ENCODE measurements at places on chromosomes 3 and 15. TPM values are rescaled to one million over a fixed set of nuclear protein-coding genes. Genes with fewer than 3 reads are reported as not detected.
A peak's percentile ranks its signal among the peaks of the same experiment; 100 is the strongest.

The CPA3 gene
- not detected for total RNA-seq

The TP63 gene
- 4.9 TPM for total RNA-seq

The DAPK2 gene
- total RNA-seq, result 19.2 TPM

The CLDN18 gene
- not detected for total RNA-seq

The GOLGA8J gene
- 0.22 TPM for total RNA-seq

The EPHB3 gene
- total RNA-seq, result 19.4 TPM

The CCR9 gene
- total RNA-seq, result not detected

DNA sequence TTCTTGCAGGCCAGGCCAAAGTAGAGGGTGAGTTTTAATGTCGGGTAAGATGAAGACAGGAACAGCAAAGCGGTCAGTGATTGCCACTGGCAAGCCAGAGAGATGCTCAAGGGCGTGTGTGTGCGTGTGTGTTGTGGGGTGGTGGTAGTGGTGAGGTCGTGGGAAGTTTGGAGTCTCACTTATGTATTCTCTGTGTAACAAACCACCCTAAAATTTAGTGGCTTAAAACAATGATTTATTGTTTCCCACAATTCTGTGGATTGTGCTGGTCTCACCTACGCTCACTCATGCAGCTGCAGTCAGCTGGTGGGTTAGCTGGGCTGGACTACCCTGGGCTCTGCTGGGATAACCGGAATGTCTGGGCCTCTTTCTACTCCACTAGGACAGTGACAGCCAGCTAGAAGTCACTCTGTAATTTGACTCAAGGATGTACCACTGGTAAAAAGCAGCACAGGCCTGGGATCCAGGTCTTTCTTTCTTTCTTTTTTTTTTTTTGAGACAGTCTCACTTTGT is 50.9 kb upstream of the BHLHE40 start:
- no peaks in the 10 kb centered on the region for H3K27me3 ChIP-seq
- no peaks in the 10 kb centered on the region for H3K4me1 ChIP-seq
- no peak overlapping the region for H3K4me3 ChIP-seq
- no peak overlapping the region for H3K27ac ChIP-seq

DNA sequence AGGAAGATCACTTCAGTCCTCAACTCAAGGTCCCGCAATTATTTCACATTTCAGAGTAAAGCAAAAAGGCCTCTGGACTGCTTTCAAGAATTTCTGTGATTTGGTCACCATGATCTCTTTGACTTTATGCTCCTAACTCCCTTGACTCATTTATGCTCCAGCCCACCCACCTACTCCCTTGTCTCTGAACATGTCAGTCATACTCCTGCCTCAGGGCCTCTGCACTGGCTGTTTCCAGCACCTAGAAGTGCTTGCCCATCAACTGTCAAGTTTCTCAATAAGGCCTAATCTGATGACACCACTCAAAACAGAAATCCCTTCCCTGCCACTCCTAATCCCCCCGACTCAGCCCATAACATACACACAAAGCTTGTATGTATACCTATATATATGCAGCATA is 36.1 kb upstream of the CSPG5 start:
- no peak for DNase-seq
- no peaks in the 10 kb centered on the region for H3K27me3 ChIP-seq
- peaks cover 30% of the 10 kb centered on the region for H3K4me1 ChIP-seq

- peaks cover 19% of the 10 kb centered on the region for H3K27me3 ChIP-seq
- no peak overlapping the region for H3K27ac ChIP-seq
- H3K36me3 ChIP-seq, result no peaks in the 10 kb centered on the region
Observed at GRCh38 chr15:28093752-28094535, 5.2 kb downstream of the OCA2 start.

- no peak for DNase-seq
- H3K4me3 ChIP-seq, result no peak overlapping the region
- no peaks in the 10 kb centered on the region for H3K4me1 ChIP-seq
- H3K27ac ChIP-seq, result no peak overlapping the region
- H3K27me3 ChIP-seq, result peaks cover 52% of the 10 kb centered on the region
Observed at GRCh38 chr15:101827257-101827656, 15.3 kb downstream of the OR4F15 start.

DNA sequence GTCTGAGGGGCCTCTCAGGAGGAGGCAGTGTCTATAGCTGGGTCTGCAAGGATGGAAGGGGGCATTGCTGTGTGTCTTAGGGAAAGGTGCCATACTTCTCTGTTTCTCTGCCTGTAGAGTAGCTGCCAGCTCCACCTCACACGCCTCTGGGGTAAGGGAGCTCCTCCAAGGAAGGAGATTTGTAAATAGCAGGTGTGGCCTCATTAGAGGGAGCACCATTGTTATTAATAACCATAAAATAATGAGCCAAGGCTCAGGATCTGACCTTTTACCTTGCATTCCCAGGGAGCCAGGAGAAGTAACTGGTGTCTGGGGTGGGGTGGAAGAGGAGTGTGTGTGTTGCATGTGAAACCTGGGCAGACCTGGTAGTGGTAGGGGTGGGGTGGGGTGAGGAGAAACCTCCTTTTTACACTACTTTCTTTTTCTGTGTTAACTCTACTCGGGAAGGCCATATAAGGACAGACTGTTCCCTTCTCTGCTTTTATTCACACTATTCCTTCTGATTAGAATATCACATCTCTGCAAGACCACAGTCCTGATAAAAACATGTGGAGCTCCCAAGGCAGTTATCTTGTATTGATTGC is 2.2 kb upstream of the C15orf39 start:
- no peak for DNase-seq
- H3K4me1 ChIP-seq, result peaks cover 23% of the 10 kb centered on the region
- no peaks in the 10 kb centered on the region for H3K27me3 ChIP-seq
- H3K27ac ChIP-seq, result no peak overlapping the region
- no peak overlapping the region for H3K4me3 ChIP-seq
- H3K36me3 ChIP-seq, result no peaks in the 10 kb centered on the region

DNA sequence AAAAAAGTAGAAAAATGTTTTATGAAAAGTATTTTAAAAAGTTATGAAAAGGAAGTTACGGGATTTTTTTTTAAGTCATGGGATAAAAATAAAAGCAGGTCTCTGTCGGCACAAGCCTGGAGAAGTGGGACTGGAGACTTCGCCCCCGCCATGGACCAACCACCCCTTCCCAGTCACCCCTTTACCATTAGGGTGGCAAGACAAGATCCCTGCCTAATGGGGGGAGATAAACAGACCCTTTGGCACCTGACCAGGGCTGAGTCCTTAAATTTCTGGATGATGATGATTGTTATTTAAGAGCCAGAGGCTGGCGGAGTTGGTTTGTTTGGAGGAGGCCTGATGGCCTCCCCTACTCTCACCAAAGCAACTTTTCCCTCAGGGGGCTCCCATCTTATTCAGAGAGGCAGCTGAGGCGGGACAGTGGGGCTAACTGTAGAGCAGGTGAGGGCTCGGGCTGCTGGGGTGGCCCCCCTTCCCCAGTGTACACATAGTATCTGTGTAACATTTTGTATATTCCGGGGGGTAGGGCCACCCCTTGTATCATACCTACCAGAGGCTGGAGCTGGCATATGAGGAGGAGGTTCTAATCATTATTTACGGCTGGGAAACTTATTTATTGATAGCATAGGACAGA is 74.0 kb downstream of the ADAMTS7 start:
- peaks cover 28% of the 10 kb centered on the region for H3K27me3 ChIP-seq
- H3K4me1 ChIP-seq, result no peaks in the 10 kb centered on the region
- no peak overlapping the region for H3K4me3 ChIP-seq
- no peak for DNase-seq
- H3K36me3 ChIP-seq, result no peaks in the 10 kb centered on the region

GRCh38 chr15:47756872-47757271 is 39.6 kb downstream of the SEMA6D start:
- H3K27ac ChIP-seq, result peak overlapping the region; percentile 14
- peak; percentile 92 for DNase-seq
- no peak overlapping the region for H3K4me3 ChIP-seq
- H3K36me3 ChIP-seq, result no peaks in the 10 kb centered on the region
- peaks cover 14% of the 10 kb centered on the region for H3K4me1 ChIP-seq
- no peaks in the 10 kb centered on the region for H3K27me3 ChIP-seq

- H3K4me1 ChIP-seq, result no peaks in the 10 kb centered on the region
- no peak overlapping the region for H3K4me3 ChIP-seq
- no peak for DNase-seq
- no peaks in the 10 kb centered on the region for H3K27me3 ChIP-seq
- no peaks in the 10 kb centered on the region for H3K36me3 ChIP-seq
Observed at GRCh38 chr3:16182183-16182582, 7.7 kb downstream of the GALNT15 start.

DNA sequence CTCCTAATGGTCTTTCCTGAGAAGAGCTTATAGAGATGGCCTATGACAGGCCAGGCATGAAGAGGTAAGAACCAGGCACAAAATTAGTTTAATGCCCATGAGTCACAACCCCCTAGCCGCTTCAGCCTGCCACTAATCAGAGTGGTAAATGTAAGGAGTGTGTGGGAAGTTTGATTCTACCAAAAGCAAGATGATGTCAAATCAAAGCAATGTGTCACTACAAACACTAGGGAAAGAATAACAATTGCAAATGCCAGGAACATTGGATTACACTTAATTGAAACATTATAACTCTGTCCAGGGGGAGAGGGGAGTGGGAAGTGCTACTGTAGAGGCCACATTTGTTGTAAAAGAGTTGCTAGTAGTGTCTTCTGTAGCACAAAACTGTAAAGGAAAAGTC is 596.6 kb upstream of the AGTR1 start:
- DNase-seq, result no peak
- no peak overlapping the region for H3K4me3 ChIP-seq
- no peaks in the 10 kb centered on the region for H3K27me3 ChIP-seq
- H3K36me3 ChIP-seq, result no peaks in the 10 kb centered on the region
- H3K27ac ChIP-seq, result no peak overlapping the region

- H3K27ac ChIP-seq, result peak overlapping the region; percentile 65
- H3K27me3 ChIP-seq, result no peaks in the 10 kb centered on the region
- H3K4me3 ChIP-seq, result no peak overlapping the region
- H3K36me3 ChIP-seq, result no peaks in the 10 kb centered on the region
- DNase-seq, result peak; percentile 98
- H3K4me1 ChIP-seq, result peaks cover 45% of the 10 kb centered on the region
Observed at GRCh38 chr3:111851511-111851954, 7.5 kb upstream of the PHLDB2 start.

DNA sequence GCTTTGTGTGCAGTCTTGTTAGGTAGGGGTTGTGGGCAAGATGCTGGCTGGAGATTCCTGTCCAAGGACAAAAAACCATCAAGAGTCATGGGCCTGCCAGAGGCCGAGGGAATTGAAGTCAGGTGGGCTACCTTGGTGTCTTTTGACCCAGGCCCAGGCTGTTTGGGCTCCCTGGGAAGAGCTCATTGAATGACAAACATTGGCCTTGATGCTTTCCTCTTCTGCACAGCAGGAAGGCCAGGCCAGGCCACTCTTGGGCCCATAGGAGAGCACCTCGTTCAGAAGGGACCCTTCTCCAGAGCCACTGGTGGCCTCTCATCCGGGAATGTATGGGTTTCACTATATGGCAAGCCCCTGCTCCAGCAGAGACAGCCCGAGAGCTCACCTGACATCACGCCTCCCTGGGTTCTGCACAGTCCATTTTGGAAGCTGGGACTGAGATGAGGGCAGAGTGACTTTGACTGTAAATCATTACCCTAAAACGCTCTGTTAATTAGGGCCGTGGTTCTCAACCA is 169.1 kb downstream of the NSMCE3 start:
- no peaks in the 10 kb centered on the region for H3K27me3 ChIP-seq
- H3K27ac ChIP-seq, result no peak overlapping the region
- H3K36me3 ChIP-seq, result no peaks in the 10 kb centered on the region

GRCh38 chr3:176447369-176447768 is 749.9 kb downstream of the TBL1XR1 start:
- DNase-seq, result no peak
- no peak overlapping the region for H3K4me3 ChIP-seq
- no peaks in the 10 kb centered on the region for H3K27me3 ChIP-seq

- H3K4me3 ChIP-seq, result no peak overlapping the region
- H3K27ac ChIP-seq, result no peak overlapping the region
- no peaks in the 10 kb centered on the region for H3K27me3 ChIP-seq
- H3K4me1 ChIP-seq, result no peaks in the 10 kb centered on the region
Observed at GRCh38 chr15:53539878-53540277, 219.6 kb downstream of the WDR72 start.

DNA sequence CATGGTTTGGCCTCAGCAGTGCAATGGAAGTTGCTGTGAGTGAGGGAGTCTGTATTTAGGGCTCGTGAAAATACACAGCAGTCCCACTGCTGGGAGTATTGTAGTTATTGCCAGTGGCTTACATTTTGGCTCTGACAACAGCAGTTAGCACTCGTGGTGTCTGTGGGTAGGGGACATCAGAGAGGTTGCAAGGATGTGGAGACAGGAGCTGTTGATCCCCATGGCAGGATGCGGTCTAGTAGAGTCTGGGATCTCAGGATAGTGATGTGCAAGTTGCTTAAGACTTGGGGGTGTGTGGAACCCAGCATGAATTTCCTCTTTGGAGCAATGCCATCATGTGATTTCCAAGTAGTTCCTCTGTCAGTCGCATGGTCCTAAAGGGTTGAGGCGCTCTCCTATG is 59.9 kb downstream of the GALK2 start:
- no peak overlapping the region for H3K4me3 ChIP-seq
- peak; percentile 79 for DNase-seq
- H3K36me3 ChIP-seq, result no peaks in the 10 kb centered on the region
- no peak overlapping the region for H3K27ac ChIP-seq
- H3K27me3 ChIP-seq, result no peaks in the 10 kb centered on the region
- peaks cover 7% of the 10 kb centered on the region for H3K4me1 ChIP-seq

- H3K36me3 ChIP-seq, result no peaks in the 10 kb centered on the region
- H3K4me3 ChIP-seq, result no peak overlapping the region
- H3K4me1 ChIP-seq, result peaks cover 12% of the 10 kb centered on the region
- H3K27me3 ChIP-seq, result peaks cover 56% of the 10 kb centered on the region
- peak; percentile 63 for DNase-seq
Observed at GRCh38 chr3:182686033-182686886, 107.0 kb upstream of the ATP11B start.

DNA sequence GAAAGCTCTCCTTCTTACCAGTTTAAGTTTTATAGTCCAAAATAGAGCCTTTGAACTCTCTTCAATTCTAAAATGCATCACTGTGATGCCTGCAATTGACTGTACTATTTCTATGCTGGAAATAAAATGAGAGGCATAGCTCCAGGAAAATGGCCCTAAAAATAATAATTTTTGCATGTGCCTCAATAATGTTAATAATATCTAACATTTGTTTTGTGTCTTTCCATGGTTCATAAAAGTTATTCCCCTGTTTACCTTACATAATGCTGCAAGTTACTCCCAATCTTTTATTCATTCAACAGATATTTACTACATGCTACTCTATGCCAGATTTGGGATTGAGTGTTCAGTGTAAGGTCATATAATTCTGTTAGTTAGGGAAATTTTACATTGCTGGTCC is 574.0 kb downstream of the RBMS3 start:
- no peaks in the 10 kb centered on the region for H3K27me3 ChIP-seq
- no peak for DNase-seq
- no peak overlapping the region for H3K27ac ChIP-seq

- H3K36me3 ChIP-seq, result no peaks in the 10 kb centered on the region
- H3K4me3 ChIP-seq, result no peak overlapping the region
- no peaks in the 10 kb centered on the region for H3K4me1 ChIP-seq
Observed at GRCh38 chr3:100019719-100020118, 94.6 kb downstream of the FILIP1L start.
